ENCODE measurements at places on chromosomes 1 and 21. TPM values are rescaled to one million over a fixed set of nuclear protein-coding genes. Genes with fewer than 3 reads are reported as not detected.

DNA sequence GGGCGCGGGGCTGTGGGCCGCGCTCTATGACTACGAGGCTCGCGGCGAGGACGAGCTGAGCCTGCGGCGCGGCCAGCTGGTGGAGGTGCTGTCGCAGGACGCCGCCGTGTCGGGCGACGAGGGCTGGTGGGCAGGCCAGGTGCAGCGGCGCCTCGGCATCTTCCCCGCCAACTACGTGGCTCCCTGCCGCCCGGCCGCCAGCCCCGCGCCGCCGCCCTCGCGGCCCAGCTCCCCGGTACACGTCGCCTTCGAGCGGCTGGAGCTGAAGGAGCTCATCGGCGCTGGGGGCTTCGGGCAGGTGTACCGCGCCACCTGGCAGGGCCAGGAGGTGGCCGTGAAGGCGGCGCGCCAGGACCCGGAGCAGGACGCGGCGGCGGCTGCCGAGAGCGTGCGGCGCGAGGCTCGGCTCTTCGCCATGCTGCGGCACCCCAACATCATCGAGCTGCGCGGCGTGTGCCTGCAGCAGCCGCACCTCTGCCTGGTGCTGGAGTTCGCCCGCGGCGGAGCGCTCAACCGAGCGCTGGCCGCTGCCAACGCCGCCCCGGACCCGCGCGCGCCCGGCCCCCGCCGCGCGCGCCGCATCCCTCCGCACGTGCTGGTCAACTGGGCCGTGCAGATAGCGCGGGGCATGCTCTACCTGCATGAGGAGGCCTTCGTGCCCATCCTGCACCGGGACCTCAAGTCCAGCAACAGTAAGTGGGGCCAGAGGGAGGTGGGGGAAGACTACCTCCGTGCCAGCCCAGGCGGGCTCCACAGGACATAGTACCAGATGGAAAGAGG lies 808 bp downstream of the MAP3K21 start:
- DNase-seq: peak; percentile 53

- no peak for DNase-seq
Observed at GRCh38 chr1:67339623-67340343, 32.1 kb downstream of the IL12RB2 start.

- no peak for DNase-seq
Observed at GRCh38 chr21:37017951-37018679, 11.6 kb downstream of the RIPPLY3 start.

DNA sequence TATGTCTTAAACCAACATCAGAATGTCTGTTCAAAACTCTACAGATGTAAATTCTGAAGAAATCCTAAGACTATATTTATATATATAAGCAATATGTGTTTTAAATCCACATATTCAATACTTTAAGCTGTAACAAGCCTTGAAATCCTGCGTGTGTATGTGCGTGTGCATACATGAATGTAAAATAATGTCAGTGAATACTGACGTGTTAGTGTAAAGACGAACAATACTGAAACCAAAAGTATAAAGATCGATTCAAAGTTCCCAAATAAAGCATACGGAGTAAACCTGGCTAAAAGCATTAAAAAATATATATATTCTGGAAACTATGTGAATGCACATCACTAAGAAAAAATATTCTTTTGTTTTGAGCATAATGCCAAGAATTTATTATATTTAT lies 668.6 kb upstream of the NCAM2 start:
- DNase-seq: no peak

DNA sequence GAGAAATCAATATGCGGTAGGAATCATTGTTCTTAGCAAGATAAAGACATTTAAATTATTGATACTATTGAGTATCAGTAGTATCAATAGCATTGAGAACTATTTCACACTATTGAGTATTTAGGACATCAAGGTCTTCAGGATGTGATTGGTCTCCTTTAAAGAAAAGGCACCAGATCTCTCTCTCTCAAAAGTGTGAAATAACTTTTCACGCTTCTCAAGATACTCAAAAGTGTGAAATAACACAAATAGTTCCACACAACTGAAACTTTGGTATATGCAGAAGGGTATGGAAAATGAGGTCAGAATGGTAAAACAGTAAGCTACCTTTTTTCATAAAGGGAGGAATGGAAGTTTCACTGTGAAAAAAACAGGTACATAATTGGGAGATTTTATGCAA lies 6.7 kb upstream of the PYHIN1 start:
- no peak for DNase-seq

DNA sequence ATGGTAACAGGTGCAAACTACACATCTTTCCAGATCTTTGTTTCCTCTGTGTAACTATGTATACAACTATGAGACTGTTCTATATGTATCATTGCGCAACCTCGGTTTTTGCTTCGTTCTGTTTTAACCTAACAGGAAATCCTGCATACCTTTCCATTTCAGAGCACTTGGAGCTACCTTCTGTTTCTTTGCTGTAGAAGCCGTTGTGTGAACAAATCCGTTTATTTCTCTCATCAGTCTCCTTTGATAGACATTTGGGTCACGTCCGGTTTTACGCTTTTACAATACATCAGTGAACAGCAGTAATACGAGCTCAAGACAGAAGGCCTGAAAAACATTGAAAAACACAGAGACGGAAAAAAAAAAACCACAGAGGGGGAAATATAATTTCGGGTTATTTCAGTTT lies 10.5 kb downstream of the ATP5IF1 start:
- peak; percentile 30 for DNase-seq

Gene AMY1A
- not detected for total RNA-seq

Gene PGLYRP3
- not detected for total RNA-seq

Gene BTBD8
- total RNA-seq: 4.0 TPM

Data from Calu3 (cell line).